ENCODE measurements at places on chromosomes 3 and 15.
A peak's percentile ranks its signal among the peaks of the same experiment; 100 is the strongest.

GRCh38 chr15:80478075-80478474, 73.9 kb downstream of the ARNT2 start:
- DNase-seq: no peak

GRCh38 chr3:64104006-64104405, 80.7 kb upstream of the PSMD6 start:
- no peak for DNase-seq

DNA sequence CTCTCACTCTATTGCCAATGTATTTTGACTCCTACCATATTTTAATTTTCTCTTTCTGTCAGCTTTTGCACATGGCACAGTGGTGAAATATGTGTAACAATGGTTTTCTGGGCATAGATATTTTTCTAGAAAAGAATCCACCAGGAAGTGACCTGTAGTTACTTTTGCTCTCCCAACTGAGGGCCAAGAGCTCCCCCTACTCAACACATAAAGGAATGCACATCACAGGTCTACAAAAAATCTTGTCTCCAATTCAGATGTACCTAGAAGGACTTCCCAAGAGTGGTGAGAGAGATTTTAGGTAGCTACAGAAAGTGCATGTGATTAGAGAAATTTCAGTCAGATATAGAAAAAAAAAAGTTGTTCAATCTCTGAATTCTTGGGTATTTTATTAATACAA, 15.6 kb downstream of the CPA3 start:
- DNase-seq: peak; percentile 5

GRCh38 chr3:14461748-14462324, 59.4 kb downstream of the SLC6A6 start:
- DNase-seq: peak; percentile 82

GRCh38 chr3:128416578-128417211, 50.0 kb downstream of the DNAJB8 start:
- no peak for DNase-seq

DNA sequence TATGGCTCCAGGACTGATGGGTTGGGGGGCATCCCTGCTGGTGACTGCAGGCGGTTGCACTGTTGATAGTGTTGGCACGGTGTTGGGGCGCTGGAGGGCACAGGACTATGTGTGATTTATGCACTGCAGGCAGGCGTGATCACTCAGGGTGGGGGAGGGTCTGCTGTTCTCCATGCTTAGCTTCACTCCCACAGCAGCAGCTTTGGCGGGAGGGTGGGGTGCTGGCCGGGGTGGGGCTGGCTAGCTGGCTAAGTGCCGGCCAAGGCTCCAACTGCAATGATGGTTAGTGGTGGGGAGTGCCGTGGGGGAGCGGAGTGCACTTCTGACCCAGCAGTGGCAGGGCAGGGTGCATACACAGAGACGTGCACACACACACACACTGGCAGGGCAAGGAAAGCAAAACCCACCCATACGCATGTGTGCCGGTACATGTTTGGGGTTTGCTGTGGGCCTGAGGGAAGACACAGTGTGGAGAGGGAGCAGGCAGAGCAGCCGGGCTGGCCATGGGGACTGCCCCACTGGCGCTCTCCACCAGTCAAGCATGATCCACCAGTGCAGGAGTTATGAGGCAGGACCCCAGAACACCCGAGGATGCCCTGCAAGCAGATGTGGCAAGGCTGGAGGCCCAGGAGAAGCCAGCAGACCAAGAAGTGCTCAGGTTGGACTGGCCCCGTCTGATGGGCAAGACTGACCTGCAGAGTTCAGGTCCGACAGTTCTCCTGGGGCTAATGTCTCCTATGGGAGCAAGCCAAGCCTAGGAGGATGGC, 16.5 kb upstream of the FGF7 start:
- no peak for DNase-seq

DNA sequence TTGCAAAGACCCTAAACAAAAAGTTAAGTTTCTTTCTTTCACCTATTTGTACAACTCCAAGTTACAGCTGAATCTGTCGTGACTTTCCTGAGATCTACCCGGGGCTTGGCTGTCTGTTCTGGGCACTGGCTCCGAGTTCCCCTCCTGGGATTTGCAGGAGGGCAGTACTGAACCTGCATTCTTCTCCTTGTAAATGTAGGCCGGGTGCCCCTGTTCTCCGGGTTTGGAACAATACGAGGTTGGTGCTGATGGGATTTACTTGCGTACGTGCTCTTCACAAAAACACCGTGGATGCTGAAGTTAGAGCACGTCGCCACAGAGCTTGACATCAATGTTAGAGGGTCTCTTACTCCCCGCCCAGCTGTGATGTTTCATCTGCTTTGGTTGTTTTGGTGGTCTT, 48.1 kb downstream of the KLHL25 start:
- no peak for DNase-seq
